ENCODE measurements at places on chromosomes 11 and 22. TPM values are rescaled to one million over a fixed set of nuclear protein-coding genes. Genes with fewer than 3 reads are reported as not detected.

NEU3 gene
- 13.9 TPM for total RNA-seq

MMP7 gene
- not detected for total RNA-seq

GRM5 gene
- not detected for total RNA-seq

OR8H3 gene
- total RNA-seq: not detected

OR5AP2 gene
- not detected for total RNA-seq

KCNQ1OT1 gene
- total RNA-seq: 0.16 TPM

CBLIF gene
- total RNA-seq: not detected

UBE4A gene
- 44.2 TPM for total RNA-seq

CRYBB2 gene
- total RNA-seq: 0.23 TPM

- H3K27ac ChIP-seq: no peak overlapping the region
- no peak overlapping the region for H3K4me3 ChIP-seq
- H3K36me3 ChIP-seq: peaks cover 11% of the 10 kb centered on the region
Measured at GRCh38 chr11:116958246-116958645, 120.8 kb upstream of the APOA1 start.

- no peaks in the 10 kb centered on the region for H3K36me3 ChIP-seq
- no peak for DNase-seq
- H3K4me1 ChIP-seq: no peaks in the 10 kb centered on the region
- H3K27me3 ChIP-seq: no peaks in the 10 kb centered on the region
- no peak overlapping the region for H3K4me3 ChIP-seq
Measured at GRCh38 chr22:21451545-21452520, 15.4 kb upstream of the TMEM191C start.

DNA sequence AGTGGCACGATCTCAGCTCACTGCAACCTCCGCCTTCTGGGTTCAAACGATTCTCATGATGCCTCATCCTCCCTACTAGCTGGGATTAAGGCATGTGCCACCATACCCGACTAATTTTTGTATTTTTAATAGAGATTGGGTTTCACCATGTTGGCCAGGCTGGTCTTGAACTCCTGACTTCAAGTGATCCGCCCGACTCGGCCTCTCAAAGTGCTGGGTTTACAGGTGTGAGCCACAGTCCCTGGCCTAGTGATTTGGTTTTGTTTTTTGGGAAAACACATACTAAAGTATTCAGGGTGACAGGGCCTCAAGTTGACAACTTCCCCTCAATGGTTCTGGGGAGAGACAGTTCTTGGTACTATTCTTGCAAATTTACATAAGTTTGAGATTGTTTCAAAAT lies 22.1 kb downstream of the TNRC6B start:
- H3K4me1 ChIP-seq: peaks cover 85% of the 10 kb centered on the region
- no peak overlapping the region for H3K4me3 ChIP-seq
- H3K27me3 ChIP-seq: no peaks in the 10 kb centered on the region
- H3K36me3 ChIP-seq: peaks cover 14% of the 10 kb centered on the region

DNA sequence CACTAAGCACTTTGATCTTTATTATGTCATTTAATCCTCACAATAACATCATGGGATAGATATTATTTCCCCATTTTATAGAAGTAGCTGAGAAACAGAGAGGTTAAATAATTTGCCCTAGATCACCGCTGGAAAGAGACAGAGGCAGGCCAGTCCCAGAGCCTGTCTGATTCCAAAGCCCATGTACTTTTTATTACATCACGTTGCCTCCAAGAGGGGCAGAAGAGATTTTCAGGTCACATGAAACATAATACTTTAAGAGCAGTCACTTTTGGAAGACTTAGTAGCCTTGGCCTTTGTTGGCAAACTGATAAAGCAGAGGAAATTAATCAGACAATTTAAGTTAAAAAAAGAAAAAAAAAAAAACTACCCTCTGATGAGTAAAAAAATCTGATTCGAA lies 200.2 kb upstream of the ARHGAP20 start:
- H3K27ac ChIP-seq: no peak overlapping the region
- H3K36me3 ChIP-seq: no peaks in the 10 kb centered on the region
- no peaks in the 10 kb centered on the region for H3K27me3 ChIP-seq
- no peak overlapping the region for H3K4me3 ChIP-seq

DNA sequence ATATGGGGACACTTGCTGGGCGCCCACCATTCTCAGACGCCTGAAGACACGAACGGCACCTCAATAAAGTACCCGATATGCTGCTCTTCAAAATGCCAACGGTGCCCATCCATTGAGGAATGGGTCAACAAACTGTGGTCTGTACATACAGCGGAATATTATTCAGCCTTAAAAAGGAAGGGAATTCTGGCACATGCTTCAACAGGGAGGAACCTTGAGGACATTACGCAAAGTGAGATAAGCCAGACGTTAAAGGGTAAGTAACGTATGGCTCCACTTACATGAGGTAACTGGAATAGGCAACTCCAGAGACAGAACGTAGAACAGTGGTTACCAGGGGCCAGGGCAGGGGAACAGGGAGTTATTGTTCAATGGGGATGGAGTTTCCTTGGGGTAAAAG lies 28.0 kb downstream of the PRDM10 start:
- no peak overlapping the region for H3K4me3 ChIP-seq
- no peak for DNase-seq
- no peaks in the 10 kb centered on the region for H3K4me1 ChIP-seq
- H3K27me3 ChIP-seq: no peaks in the 10 kb centered on the region

DNA sequence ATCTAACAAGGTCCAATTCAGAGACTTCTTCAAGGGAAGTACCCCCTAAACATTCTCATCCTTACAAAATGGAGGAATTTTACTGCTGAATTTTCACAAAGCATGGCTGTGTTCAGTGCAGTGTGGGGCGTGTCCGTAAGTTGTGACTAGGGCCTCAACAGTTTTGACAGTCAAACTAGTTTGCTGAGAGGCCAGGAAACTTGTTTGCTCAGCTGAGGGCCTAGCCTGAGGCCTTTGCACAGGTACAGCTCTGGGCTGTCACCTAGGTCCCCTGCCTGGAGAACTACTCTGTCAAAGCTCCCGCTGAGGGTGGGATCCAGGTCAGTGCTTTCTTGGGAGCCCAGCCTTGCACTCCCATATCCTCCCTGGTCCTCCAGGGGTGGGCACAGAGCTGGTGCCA lies 27.9 kb downstream of the TCP11L1 start:
- no peaks in the 10 kb centered on the region for H3K27me3 ChIP-seq
- H3K4me1 ChIP-seq: peaks cover 35% of the 10 kb centered on the region
- H3K36me3 ChIP-seq: peaks cover 32% of the 10 kb centered on the region

DNA sequence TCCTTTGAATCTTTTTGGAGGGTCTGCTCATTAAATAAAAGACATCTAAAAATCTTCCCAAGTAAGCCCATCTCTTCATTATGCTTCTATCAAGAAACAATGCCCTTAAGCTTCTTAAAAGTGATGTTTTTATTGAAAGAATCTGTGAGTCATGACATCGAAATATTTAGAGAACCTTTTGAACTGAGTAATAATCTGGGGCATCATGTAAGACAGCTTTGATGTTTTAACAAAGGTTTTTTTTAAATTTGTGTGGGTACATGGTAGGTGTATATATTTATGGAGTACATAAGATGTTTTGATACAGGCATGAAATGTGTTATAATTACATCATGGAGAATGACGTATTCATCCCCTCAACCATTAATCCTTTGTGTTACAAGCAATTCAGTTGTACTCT lies 46.8 kb downstream of the PLAAT5 start:
- H3K4me1 ChIP-seq: peaks cover 35% of the 10 kb centered on the region
- H3K27ac ChIP-seq: no peak overlapping the region
- H3K36me3 ChIP-seq: no peaks in the 10 kb centered on the region
- peaks cover 5% of the 10 kb centered on the region for H3K27me3 ChIP-seq
- no peak for DNase-seq

DNA sequence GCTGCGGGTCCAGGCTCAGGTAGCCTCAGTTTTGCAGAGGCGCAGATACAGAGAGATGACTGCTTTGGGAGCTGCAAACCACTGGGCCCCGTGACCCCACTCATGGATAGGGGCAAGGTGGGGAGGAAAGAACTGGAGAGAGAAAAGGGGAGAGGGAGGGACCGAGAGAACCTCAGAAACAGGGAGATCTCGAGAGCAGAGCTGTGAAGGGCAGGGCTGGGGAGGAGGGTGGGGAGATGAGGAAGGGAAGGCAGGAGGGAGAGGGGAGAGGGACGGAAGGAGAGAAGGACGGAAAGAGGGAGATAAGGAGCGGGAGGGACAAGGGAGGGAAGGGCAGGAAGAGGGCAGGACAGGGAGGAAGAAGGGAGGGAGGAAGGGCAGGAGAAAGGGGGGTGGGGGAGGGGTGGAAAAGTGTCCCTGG lies 46.3 kb downstream of the IGLL1 start:
- no peaks in the 10 kb centered on the region for H3K4me1 ChIP-seq
- no peaks in the 10 kb centered on the region for H3K36me3 ChIP-seq
- H3K27me3 ChIP-seq: no peaks in the 10 kb centered on the region
- no peak overlapping the region for H3K4me3 ChIP-seq

DNA sequence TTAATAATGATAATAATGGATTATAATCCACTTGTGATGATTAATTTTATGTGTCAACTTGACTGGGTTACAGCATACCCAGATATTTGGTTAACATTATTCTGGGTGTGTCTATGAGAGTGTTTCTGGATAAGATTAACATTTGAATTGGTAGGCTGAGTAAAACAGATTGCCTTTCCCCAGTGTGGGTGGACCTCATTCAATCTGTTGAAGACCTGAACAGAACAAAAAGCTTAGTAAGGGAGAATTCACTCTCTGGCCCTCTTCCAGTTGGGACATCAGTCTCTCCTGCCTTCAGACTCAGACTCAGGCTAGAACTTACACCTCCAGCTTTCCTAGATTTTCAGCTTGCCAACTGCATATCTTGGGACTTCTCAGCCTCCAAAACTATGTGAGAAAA lies 37.3 kb upstream of the RRAS2 start:
- H3K36me3 ChIP-seq: no peaks in the 10 kb centered on the region
- no peak for DNase-seq
- no peak overlapping the region for H3K27ac ChIP-seq
- H3K4me3 ChIP-seq: no peak overlapping the region
- H3K27me3 ChIP-seq: peaks cover 2% of the 10 kb centered on the region
- peaks cover 2% of the 10 kb centered on the region for H3K4me1 ChIP-seq

- H3K27ac ChIP-seq: no peak overlapping the region
- no peaks in the 10 kb centered on the region for H3K36me3 ChIP-seq
- no peaks in the 10 kb centered on the region for H3K4me1 ChIP-seq
- no peak for DNase-seq
- H3K4me3 ChIP-seq: no peak overlapping the region
Measured at GRCh38 chr22:27213294-27213693, 555.9 kb downstream of the MIAT start.

GRCh38 chr11:66701432-66702240 lies 23.9 kb upstream of the RBM4B start:
- no peak overlapping the region for H3K27ac ChIP-seq
- H3K27me3 ChIP-seq: no peaks in the 10 kb centered on the region

DNA sequence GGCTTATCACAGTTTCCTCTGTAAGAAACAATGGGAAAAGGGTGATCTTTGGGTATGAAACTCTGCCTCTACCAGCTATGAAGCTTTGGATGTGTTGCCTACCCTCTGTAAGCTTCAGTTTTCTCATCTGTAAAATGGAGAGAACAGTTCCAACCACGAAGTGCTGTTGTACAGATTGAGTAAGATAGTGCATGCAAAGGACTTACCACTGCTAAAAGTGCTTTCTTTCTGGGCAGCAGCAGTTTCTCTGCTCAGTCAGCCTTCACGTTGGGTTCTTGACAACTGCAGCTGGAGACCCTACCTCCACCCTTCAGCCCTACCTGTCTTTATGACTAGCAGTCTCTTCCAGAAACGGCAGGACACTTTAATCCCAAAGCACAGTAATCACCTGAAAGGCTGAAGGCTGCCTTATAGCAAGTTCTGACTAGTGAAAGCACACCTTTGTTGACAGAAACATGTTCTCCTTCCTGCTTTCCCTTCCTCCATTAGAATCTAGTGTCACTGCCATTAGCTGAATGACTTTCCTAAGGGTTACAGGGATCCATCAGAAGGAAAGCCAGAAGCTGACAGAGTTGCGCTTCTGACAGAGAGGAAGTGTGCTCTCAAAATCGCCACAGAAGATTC lies 91.4 kb downstream of the RPL27A start:
- H3K27me3 ChIP-seq: peaks cover 6% of the 10 kb centered on the region
- no peaks in the 10 kb centered on the region for H3K36me3 ChIP-seq
- no peak for DNase-seq
- no peak overlapping the region for H3K27ac ChIP-seq
- H3K4me1 ChIP-seq: no peaks in the 10 kb centered on the region
- no peak overlapping the region for H3K4me3 ChIP-seq

- H3K27me3 ChIP-seq: no peaks in the 10 kb centered on the region
- H3K36me3 ChIP-seq: no peaks in the 10 kb centered on the region
- H3K4me3 ChIP-seq: no peak overlapping the region
Measured at GRCh38 chr11:74490941-74491340, 2.6 kb downstream of the LIPT2 start.

- peaks cover 5% of the 10 kb centered on the region for H3K27me3 ChIP-seq
- DNase-seq: peak; percentile 75
- no peak overlapping the region for H3K4me3 ChIP-seq
- H3K4me1 ChIP-seq: peaks cover 11% of the 10 kb centered on the region
- no peak overlapping the region for H3K27ac ChIP-seq
Measured at GRCh38 chr11:61777234-61778090, 14.9 kb downstream of the TMEM258 start.

DNA sequence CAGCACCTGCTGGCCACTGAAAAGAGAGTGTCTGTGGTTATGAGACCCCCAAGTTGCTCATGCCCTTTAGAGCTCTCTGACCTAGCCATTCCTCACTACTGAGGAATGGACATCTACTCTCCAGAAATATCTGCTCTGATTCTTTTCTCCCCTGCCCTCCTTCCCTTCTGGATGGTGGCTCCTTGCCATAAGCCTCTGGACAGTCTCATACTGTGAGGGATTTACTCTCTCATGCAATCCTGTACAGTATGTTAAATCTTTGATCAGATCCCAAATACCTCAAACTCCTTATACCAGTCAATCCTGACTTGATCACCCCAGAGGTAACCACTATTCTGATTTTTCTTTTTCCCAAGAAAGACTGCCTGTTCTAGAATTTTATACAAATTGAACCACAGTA lies 80.7 kb downstream of the ARHGAP20 start:
- H3K4me1 ChIP-seq: no peaks in the 10 kb centered on the region
- H3K27me3 ChIP-seq: peaks cover 10% of the 10 kb centered on the region
- DNase-seq: no peak
- H3K27ac ChIP-seq: no peak overlapping the region
- no peak overlapping the region for H3K4me3 ChIP-seq
- H3K36me3 ChIP-seq: no peaks in the 10 kb centered on the region
